Cardiac septum (tissue), 1 donor: ENCODE measurements at places on chromosomes 2 and 18. TPM values are rescaled to one million over a fixed set of nuclear protein-coding genes. Genes with fewer than 3 reads are reported as not detected.

Gene CLIP4
- total RNA-seq = 33.0 TPM

Gene PTH2R
- not detected for total RNA-seq

DNA sequence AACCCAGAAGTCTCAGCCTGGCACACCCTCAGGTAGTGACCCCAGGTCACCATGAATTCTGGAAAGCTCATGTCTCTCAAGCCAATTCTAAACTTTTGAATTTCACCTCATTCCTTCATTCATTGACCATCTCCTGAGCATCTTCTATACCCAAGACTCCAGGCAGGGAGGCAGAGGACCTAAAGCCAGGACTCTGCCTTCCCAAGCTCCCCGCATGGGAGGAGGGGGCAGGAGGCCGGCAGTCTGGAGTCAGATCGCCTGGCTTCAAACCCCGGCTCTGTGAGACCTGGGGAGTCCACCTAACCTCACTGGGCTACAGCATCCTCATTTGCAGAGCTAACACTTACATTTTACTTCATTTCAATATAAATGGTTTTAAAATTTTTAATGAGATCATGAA is 59.0 kb downstream of the SMAD7 start:
- peak; percentile 41 for DNase-seq

DNA sequence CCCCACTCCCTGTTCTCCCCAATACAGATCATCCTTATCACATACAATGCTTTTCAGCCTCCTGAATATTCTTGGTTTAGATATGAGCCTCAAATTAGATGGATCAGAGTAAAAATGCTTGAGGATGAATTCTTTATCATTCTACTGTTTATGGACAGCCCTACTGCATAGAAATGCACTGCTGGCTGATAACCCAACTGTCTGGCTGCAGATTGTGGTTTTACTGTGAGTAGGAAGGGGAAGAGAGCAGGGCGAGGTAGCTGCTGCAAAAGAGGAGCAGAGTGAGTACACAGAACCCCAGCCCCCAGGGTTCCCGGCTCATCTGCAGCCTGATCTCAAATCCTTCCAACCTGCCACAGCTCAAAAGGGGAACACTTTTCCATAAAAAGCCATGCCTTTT is 29.4 kb upstream of the NCOA1 start:
- DNase-seq = no peak

Gene SCYGR4
- total RNA-seq = not detected

Gene SERPINB12
- not detected for total RNA-seq

GRCh38 chr2:160635488-160635887 is 141.9 kb upstream of the RBMS1 start:
- no peak for DNase-seq

DNA sequence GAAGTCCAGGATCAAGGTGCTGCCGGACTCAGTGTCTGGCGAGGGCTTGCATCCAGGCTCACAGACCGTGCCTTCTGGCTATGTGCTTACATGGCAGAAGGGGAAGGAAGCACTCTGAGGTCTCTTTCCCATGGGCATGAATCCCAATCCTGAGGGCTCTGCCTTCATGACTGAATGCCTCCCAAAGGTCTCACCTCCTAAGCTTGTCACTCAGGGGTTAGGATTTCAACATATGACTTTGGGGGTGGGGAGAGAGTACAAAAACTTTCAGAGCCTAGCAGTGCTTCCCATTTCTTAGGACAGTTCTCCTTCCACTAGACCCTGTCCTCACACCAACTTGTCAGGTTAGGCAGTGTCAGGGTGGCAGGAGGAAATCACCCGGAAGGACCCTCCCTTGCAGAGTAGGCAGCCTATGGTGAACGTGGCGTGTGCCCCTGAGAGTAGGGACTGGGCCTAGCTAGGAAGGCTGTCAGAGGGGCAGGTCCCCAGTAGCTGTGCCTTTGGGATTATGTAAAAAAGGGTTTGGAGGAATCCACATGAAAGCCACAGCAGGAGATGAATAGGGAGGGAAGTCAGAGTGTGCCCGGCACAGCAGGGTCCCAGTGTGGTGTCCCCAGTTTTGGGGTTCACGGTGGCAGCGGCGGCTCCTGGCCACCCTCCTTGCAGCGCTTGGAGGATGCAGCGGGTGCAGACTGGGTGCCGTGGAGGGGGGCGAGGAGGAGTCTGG is 233.3 kb downstream of the LDLRAD4 start:
- DNase-seq = peak; percentile 73

DNA sequence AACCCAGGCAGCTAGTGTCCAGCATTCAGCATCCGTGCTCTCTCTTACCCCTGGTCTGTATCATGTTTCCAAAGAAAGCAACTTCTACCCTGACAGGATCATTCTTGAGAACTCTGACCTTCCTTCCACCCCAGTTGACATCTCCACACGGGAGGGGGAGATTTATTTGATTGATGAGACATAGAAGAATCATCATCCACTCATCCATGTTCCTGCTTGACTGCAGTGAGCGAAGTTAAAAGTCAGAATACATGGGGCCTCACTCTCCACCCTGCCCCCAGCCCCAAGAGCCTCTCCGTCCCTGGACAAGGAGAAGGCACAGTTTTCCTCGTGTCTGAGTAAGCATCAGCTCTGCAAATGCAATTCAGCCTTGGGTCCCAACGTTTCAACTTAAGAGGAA is 356.0 kb upstream of the TNP1 start:
- no peak for DNase-seq

GRCh38 chr2:237600205-237600846 is 9.8 kb upstream of the RAB17 start:
- no peak for DNase-seq
